T follicular helper cell (primary cell): ENCODE measurements at places on chromosomes 13 and 19.

- no peak for DNase-seq
Observed at GRCh38 chr13:36370108-36370429, 23.9 kb upstream of the SPART start.

- DNase-seq, result no peak
Observed at GRCh38 chr13:66369666-66370065, 860.5 kb downstream of the PCDH9 start.

DNA sequence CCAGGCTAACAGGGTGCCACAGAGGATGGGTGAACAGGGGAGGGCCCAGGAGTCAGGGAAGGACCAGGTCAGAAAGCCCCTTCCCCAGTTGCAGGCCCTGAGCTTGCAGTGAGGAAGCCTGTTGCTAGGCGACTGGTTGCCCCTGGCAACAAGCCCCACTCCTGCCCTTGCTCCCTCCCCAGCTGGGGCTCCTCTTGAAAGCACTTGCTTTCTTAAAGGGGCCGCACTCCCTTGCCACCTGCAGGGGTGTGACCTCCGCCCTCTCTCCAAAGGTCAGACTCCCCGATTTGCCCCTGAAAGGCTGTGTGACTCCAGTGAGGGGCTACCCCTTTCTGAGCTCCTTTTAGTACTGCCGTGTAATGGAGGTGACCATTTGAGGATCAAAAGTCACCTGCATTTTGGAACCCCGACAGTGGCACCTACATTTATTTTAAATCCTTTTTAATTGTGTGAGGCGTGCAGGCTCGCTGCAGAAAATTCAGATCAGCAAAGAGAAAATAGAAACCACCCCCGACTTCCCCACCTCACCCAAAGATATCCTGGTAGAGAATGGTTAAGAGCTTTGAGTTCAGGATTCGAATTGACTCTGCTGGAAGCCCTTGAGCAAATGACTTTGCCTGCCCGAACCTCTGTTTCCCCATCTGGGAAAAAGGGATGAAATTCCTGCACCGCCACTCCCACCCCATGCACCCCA, 4.8 kb downstream of the FCHO1 start:
- peak; percentile 42 for DNase-seq

DNA sequence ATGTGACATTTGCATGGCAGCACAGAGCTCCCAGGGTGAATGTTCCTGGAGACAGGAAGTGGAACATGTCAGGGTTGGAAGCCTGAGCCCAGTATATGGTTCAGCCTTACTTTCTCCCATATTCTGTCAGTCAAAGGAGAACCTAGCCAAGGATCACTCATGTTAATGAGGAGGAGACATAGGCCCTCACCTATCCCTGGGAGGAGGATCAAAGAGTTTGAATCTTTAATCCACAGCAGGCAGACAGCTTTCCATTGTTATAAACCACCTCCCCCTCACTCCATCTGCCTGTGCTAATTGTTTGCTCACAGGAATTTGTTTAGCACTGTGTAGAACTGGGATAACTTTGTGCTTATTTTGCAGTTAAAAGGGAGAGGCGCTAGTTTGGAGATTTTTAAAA, 1069.1 kb downstream of the EFNB2 start:
- no peak for DNase-seq

GRCh38 chr19:6714749-6715555, 5.5 kb downstream of the C3 start:
- no peak for DNase-seq

DNA sequence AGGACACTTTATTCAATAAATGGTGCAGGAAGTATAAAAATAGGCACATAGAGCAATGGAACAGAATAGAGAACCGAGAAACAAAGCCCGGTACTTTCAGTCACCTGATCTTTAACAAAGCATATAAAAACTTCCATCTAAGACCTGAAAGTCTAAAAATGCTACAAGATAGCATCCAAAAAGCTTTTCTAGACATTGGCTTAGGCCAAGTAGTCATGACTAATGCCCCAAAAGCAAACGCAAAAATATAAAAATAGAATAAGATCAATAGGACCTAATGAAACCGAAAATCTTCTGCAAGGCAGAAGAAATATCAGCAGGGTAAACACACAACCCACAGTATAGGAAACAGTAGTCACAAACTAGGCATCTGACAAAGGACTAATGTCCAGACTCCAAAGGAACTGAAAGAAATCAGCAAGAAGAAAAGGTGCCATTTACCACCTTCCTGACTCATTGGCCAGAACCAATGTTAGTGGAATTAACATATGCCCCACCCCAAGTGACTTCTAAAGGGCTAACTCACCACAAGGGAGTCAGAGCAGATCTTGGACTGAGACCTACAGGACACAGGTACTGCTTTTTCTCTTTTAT, 40.8 kb upstream of the CEACAM21 start:
- DNase-seq, result no peak

GRCh38 chr13:77737583-77738200, 40.2 kb downstream of the SLAIN1 start:
- DNase-seq, result no peak

- DNase-seq, result peak; percentile 18
Observed at GRCh38 chr13:29472332-29472961, 123.0 kb downstream of the SLC7A1 start.

GRCh38 chr13:49279112-49279511, 31.4 kb downstream of the CDADC1 start:
- no peak for DNase-seq

DNA sequence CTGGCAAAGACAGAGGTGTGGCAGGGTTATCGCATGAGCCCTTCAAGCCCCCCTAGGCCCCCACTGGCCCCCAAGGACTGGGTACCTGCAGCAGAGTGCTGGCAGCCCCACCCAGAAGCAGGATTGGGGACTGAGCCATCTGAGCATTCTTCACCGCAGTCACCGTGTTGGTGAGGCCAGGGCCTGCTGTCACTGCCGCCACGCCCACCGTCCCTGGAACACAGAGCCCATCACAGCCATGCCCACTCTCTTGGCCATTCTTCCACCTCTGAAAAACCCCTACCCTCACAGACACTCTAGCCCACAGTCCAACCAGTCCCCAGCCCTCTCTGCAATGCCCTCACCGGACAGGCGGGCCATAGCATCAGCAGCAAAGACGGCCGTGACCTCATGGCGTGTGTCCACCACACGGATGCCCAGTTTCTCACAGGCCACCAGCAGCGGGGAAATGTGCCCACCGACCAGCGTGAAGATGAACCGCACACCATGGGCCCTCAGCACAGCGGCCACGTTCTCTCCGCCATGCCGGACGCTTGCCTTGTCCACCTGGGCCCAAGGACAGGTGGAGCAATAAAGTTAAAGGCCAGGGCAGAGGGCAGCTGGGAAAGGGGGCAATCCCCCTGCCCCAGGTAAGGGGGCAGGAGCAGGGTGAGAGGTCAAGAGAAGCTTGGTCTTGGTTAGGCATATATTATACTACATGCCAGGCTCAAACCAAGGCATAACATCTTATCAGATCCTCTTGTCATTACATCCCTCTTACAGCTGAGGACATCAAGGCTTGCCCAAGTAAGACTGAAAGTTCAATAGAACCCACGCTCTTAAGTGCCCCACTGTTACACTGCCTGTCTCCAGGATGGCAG, 16.1 kb downstream of the SYDE1 start:
- no peak for DNase-seq

- DNase-seq, result no peak
Observed at GRCh38 chr13:36549755-36550154, 117.5 kb downstream of the CCNA1 start.

DNA sequence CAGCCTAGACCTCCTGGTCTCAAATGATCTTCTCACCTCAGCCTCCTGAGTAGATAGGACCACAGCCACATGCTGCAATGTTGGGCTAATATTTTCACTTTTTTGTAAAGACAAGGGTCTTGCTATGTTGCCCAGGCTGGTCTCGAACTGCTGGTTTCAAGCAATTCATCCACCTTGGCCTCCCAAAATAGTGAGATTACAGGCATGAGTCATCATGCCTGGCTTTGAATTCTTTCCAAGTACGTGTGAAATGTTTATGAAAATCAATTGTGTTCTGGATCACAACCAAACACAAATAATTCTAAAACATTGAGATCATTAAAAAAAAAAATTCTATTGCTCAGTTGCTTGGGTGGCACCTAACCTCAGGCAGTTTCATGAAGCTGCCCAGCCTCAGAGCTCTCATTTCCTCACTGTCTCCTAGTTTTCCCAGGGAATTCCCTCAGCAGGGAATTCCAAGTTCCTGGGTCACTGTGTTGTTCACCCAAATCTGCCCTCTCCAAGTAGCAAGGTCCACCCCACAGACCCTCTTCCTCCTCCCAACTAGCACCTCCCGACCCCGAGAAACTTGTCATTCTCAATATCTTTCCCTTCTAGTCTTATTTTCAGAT, 44.8 kb downstream of the ING1 start:
- no peak for DNase-seq

GRCh38 chr19:55690109-55690768, 15.2 kb downstream of the EPN1 start:
- DNase-seq, result no peak

- no peak for DNase-seq
Observed at GRCh38 chr13:107765724-107766401, 449.5 kb downstream of the LIG4 start.

DNA sequence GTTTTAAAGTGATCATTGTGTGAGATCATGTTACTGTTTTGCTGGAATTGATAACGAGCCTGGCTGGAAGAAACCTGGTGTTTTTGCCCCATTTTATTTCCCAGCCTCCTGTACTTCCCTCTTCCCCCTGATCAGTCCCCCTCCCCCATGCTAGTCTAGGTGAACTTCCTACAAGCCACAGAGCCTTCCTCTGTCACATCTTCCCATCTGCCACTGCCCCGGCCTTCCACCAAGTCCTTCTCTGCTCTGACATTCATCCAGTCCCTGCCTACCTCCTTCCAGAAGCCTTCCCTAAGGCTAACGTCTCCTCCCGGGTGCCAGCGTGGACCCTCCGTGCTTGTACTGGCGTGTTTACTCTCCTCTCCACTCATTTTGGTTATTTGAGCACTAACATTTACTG, 14.3 kb downstream of the FARP1 start:
- DNase-seq, result no peak

- DNase-seq, result no peak
Observed at GRCh38 chr19:718991-719512, 10.3 kb downstream of the PALM start.

- DNase-seq, result no peak
Observed at GRCh38 chr13:26679411-26680122, 81.0 kb downstream of the GPR12 start.

GRCh38 chr19:45767881-45768654, 984 bp downstream of the SIX5 start:
- no peak for DNase-seq

DNA sequence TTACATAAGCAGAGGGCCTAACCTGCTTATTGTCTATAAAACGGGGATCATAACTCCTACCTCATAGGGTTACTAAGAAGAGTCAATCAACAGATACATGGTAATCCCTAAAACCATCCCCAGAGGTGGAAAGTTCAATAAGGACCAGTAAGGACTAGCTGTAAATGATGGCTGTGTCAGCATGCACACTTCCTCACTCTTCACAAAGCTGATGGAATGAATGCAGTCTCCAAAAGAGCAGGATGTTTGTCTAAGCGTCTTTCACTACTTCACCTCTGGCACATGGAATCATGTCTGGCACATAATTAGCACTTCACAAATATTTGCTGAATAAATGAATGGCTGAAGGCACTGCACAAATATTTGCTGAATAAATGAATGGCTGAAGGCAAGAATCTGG, 134.2 kb downstream of the MIPEP start:
- no peak for DNase-seq

- no peak for DNase-seq
Observed at GRCh38 chr13:94369972-94370436, 109.5 kb downstream of the DCT start.

DNA sequence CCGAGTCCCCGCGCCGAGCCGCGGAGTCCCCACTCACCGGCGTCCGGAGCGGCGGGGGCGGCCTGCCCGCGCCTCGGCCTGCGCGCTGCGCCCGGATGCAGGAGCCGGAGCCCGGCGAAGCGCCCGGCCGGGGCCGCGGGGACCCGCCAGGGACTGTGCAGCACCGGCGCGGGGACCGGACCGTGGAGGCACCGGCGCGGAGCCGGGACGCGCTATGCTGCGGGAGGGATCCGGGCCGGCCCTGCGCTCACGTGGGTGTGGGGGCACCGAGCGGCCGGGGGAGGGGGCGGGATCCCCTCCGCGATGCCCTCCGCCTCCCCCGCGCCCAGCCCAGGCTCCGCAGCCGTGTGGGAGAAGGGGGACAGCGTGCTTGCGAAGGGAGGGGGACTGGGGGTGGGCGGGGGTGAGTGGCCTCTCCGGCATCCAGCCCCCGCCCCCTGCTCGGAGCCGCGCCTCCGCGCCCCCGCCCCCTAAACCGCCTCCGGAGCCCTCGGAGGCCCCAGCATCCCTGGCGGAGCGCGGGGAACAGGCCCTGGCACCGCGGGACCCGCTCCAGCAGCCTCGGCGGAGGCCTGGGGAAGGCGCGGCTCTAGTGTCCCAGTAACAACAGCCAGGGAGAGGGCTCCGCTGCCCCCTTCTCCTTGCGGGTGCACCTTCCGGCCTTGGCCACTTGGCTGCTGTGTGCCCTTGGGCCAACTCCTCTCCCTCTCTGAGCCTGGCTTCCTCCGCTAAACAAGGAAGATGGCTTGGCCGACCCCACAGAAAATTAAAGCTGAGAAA, at the start of gene SLC1A6:
TSS of gene SLC1A6 (minus strand) at position 389 of the 780 bp plus-strand sequence. CDS start 6,954 bp downstream, outside the sequence.
- DNase-seq, result no peak

GRCh38 chr19:14375582-14376291, 5.5 kb upstream of the ADGRE5 start:
- DNase-seq, result no peak

GRCh38 chr19:45692187-45693105, at the start of gene QPCTL:
TSS of gene QPCTL (plus strand) at chr19:45692666. CDS start at chr19:45692704, 38 bp downstream.
- peak; percentile 95 for DNase-seq

- DNase-seq, result no peak
Observed at GRCh38 chr13:102617697-102618350, 21.0 kb downstream of the TPP2 start.

- DNase-seq, result no peak
Observed at GRCh38 chr19:56477429-56478338, 539 bp upstream of the ZNF667 start.

GRCh38 chr13:24463078-24463477, 49.5 kb downstream of the PARP4 start:
- no peak for DNase-seq

DNA sequence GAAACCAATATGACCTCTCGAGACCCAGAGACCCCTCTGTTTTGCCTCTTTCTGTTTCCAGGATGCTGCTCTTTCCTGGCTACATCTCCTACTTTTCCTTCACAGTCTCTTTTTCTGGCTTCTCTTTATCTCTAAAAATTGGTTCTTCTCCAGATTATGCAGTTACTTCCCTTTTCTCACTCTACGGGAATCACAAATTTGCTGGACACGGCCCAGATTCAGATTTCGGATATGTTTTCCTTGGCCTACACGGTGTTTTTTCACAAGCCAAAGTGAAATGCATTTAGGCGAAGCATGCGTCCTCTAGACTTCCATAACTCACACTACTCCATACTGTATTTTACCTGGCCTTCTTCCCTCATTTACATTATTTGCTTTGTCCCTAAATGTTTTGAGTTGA, 214.7 kb upstream of the MIR17HG start:
- no peak for DNase-seq

- no peak for DNase-seq
Observed at GRCh38 chr19:33290956-33291622, 11.2 kb downstream of the CEBPA start.
